ENCODE measurements at places on chromosomes 4 and X.

- DNase-seq = no peak
Observed at GRCh38 chr4:13523591-13524503, 20.5 kb downstream of the NKX3-2 start.

- no peak for DNase-seq
Observed at GRCh38 chrX:54325077-54325476, 32.8 kb downstream of the WNK3 start.

DNA sequence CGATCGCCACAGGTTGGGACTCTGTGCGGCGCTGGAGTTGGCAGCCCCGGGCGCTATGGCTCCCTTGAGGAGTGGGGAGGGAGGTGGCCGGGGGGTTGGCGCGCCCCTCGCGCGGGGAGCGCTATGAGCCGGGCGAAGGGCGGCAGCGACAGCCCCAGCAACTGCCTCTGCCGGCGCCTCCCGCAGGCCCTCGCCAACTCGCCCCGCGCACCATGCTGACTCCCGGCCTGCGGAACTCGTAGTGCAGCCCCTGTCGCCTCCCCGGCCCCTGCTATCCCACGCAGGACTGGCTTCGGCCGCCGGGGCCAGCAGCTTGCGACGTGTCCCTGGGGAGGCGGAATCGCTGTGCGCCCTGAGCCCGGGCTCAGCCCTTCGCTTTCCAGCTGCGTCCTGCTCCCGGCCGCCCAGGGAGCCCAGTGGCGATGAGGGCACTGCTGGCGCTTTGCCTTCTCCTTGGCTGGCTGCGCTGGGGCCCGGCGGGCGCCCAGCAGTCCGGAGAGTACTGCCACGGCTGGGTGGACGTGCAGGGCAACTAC, 415 bp downstream of the SHISA3 start:
- DNase-seq = no peak

GRCh38 chrX:82816001-82816400, 692.1 kb upstream of the POU3F4 start:
- DNase-seq = no peak

DNA sequence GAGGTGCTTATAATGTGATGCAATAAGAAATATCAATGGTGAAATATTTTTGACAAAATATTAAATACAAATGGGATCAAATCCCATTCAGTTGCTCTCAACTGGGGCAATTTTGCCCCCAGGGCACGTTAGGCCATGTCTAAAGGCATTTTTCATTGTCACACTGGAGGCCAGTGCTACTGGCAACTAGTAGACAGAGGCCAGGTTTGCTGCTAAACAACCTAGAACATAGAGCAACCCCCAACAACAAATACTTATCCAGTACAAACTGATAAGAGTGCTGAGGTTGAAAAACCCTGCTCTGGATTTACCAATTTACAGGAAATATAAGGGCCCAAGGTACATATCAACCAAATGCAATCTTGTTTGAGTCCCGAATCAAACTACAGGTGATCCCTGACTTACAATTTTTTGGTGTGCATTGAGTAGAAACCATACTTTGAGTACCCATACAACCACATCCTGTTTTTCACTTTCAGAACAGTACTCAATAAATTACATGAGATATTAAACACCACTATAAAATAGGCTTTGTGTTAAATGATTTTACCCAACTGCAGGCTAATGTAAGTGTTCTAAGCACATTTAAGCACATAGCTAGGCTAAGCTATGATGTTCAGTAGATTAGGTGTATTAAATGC, 237.5 kb downstream of the HNRNPD start:
- no peak for DNase-seq

- no peak for DNase-seq
Observed at GRCh38 chr4:100306018-100306417, 115.8 kb upstream of the DDIT4L start.

DNA sequence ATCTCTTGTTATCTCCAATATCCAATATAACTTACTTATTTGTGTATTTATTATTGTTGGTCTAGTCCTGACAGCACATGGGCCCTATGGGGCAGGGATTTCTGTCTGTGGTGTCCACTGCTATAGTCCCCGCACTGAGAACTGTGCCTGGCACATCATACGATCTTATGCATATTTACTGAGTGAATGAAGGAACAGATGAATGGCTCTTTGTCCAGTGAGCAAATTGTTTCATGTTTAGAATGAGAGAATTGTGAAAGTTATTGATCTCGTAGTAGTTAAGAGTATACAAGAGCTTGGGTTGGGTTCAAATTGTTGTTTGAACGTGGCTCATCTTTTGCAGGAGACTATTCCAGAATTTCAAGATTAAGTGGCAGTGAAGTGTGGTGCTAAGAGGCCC, 96.1 kb upstream of the SLC34A2 start:
- no peak for DNase-seq

DNA sequence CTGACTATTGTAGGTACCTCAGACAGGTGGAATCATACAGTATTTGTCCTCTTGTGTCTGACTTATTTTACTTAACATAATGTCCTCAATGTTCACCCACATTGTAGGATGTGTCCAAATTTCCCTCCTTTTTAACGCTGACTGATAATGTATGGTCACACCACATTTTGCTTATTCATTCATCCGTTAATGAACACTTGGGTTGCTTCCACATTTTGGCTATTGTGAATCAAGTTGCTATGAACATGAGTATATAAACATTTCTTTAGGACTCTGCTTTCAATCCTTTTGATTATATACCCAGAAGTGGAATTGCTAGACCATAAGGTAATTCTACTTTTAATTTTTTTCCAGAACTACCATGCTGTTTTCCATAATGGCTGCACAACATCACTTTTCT, 87.0 kb upstream of the NDP start:
- no peak for DNase-seq

DNA sequence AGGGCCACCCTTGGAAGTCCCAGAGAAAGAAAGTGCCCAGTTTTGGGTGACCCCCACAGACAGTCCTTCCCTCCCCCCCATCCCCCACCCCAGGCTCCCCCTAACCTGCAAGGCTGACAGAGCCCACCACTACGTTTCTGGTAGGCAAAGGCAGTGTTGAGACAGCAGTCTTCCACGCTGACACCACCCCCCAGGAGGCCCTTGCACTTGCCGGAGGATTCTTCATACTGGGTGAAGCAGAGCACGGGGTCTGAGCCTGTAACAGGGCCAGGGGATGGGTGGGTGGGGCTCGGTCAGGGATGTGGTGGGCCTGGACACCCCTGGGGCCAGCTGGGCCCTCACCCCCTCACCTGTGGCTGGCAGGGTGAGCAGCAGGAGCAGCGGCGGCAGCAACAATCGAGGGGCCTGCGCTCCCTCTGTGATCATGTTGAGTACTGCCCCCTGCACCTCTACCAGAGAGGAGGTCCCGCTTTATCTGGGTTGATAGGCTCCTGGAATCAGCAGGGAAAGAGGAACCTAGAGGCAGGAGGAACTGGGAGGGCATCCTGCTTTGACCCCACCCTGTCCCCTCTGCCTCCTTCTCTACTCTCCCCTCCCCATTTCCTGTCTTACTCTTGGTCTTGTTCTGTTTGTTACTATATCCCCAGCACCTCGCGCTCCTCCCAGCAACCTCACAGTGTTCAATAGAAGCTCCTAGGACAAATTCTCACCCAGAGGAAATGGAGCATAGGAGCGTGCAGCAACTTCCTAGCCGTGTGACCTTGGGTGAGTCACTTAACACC, at the start of gene CFP:
Gene CFP, minus strand, starts transcription at position 512 of the 782 bp plus-strand sequence. Its CDS starts 86 bp downstream, at position 426.
- DNase-seq = no peak

- DNase-seq = no peak
Observed at GRCh38 chr4:17493619-17494018, 18.3 kb downstream of the QDPR start.

GRCh38 chrX:119686087-119686691, 6.8 kb downstream of the SEPTIN6 start:
- no peak for DNase-seq

- DNase-seq = no peak
Observed at GRCh38 chrX:95318882-95319281, 1365.8 kb upstream of the DIAPH2 start.

- DNase-seq = no peak
Observed at GRCh38 chr4:134695433-134695832, 493.8 kb upstream of the PABPC4L start.

GRCh38 chr4:152259866-152260265, 276.0 kb downstream of the FBXW7 start:
- no peak for DNase-seq

DNA sequence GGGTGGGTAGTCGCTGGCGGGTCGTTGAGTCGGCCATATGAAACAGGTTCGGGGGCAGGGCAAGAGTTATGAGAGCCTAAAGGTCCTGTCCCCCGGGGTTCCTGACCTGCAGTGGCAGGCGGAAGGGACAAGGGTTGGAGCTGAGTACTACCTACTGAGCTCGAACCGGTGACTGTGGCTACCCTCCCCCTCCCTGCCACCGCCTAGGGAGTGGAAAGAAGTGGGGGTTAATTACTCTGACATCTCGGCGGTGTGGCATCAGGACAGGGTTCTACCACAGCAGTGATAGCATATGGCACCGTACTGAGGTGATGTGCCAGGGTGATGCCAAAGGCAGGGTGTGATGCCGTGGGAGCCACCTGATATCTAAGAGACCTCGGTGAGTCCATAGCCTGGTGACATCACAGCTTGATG, 307 bp downstream of the ATG4A start:
- no peak for DNase-seq

- no peak for DNase-seq
Observed at GRCh38 chr4:18566970-18567799, 545.6 kb upstream of the LCORL start.

DNA sequence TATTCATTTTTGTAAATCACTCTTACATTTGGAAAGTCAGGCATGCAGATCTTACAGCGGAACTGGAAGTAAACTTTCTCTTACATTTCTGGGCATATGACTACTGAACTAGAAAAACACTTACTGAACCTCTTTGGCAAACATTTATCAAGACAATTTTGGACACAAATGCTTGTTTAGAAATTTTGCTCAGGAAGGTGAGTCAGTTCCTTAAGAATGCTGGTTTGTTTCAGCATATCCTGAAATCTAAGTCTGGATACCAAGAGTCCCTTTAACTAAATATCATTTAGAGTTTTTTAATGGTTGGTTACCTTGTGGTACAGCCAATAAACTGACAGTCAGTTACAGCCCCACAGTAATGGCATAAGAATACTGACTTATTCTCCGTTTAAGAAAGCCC, 15.0 kb downstream of the SHISA3 start:
- DNase-seq = no peak

GRCh38 chr4:139568206-139568955, 12.4 kb upstream of the SETD7 start:
- no peak for DNase-seq

GRCh38 chr4:105620640-105621323, 68.4 kb downstream of the ARHGEF38 start:
- no peak for DNase-seq

DNA sequence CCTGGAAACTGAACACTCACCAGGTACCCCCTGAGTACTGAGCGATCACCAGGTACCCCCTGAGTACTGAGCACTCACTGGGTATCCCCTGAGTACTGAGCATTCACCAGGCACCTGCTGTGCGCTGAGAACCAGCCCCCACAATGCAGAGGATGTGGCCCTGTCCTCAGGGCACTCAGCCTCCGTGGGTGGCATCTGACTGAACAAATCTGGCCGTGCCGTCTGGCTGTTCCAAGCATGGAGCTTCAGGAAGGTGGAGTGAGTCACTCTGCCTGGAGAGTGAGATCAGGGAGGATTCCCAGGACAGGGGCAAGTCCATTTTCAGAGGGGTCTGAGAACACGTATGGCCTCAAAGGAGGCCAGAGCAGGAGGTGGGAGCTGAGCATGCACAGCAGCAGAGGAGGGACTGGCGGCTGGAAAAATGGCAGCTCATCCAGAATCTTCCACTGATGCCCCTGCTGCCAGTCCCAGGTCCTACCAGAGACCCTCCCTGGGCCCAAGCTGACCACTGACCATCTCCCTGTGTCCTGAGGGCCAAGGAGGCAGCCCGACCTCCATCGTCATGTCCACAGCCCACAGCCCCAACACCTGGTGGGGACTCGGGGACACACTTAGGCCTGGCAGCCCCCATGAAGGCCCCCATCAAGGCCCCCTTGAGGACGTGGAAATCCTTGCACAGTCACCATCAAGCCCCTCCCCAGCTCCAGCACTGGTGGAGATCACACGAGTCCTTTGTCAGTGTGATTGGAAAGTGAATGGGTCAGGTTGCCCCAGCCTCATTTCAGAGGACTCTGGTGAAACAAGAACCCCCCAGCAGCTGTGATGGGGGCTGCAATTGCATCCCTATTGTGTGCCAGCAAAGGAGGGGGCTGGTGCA, 94.1 kb downstream of the HMX1 start:
- no peak for DNase-seq

GRCh38 chrX:3522101-3522650, 175.7 kb upstream of the MXRA5 start:
- no peak for DNase-seq

DNA sequence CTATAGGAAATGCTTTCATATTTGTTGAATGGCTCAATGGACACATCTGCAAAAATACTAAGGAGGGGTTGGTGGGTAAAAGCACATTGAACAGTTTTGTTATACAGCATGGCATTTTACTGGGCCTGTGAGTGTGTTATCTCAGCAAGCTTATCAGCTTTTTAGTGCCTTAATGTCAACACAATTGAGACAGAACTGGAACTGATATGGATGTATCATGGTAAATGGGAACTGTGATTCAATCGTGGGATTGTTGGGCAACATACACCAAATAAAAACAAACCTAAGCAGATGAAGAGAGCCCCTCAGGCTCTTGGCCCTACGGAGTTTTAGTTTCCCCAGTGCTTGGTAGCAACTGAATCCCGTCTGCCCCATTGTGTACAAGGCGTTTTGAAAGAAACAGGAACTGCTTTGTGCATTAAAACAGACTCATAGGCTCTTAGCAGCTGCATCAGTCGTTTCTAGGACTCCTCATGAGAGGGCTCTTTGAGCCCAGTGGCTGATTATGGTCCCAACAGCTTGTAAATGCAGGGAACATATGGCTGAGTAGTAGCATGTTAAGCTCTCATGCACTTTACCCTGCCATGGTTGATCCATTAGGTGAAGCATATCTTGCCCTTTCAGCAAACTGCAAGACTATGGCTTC, 7.3 kb downstream of the GPR119 start:
- DNase-seq = no peak

DNA sequence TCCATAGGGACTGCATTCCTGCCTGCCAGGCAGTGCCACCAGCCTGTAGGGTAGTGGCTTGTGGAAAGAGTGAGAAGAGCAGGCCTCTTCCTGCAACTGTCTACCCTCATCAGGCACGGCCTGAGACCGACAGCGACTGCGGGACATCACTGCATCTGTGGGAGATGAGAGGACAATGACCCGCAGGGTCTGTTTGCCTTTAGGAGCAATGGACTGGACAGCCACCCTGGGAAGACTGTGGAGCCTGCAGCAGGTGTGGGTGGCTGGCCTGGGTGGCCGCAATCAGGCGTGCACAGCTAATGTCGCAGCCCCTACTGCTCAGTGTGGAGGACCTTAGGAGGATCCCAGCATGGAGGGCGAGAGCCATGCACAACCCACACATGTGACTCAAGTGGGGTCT, 227.9 kb downstream of the PTTG2 start:
- DNase-seq = no peak

- no peak for DNase-seq
Observed at GRCh38 chr4:11704186-11704830, 275.6 kb upstream of the HS3ST1 start.

DNA sequence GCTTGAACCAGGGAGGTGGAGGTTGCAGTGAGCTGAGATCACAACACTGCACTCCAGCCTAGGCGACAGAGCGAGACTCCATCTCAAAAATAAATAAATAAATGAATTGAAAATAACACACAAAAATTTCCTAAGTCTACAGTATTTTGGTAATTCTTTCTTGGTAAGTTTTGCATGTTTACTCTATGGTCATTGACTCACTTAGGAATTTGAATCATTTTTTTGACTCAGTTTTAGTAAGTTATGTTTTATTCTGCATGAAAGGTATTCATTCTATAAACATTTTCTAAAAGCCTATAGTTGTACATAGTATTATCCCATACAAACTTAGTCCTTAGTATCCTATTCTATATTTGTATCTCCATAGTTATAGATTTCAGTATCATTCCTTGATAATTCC, 772.9 kb upstream of the SLIT2 start:
- no peak for DNase-seq

Data from left renal cortex interstitium (tissue), 4 donors.